ENCODE measurements at places on chromosomes 12 and 14. TPM values are rescaled to one million over a fixed set of nuclear protein-coding genes. Genes with fewer than 3 reads are reported as not detected.

- H3K4me1 ChIP-seq = peaks cover 58% of the 10 kb centered on the region
- no peaks in the 10 kb centered on the region for H3K36me3 ChIP-seq
- H3K4me3 ChIP-seq = peak overlapping the region; percentile 79
- no peaks in the 10 kb centered on the region for H3K27me3 ChIP-seq
Observed at GRCh38 chr14:99604278-99604765, 315 bp upstream of the CCDC85C start.

GRCh38 chr12:57248934-57249742 is 1.8 kb downstream of the STAC3 start:
- no peak overlapping the region for H3K27ac ChIP-seq
- peaks cover 2% of the 10 kb centered on the region for H3K36me3 ChIP-seq
- no peak overlapping the region for H3K4me3 ChIP-seq
- no peak for DNase-seq

- H3K27me3 ChIP-seq = no peaks in the 10 kb centered on the region
- peaks cover 69% of the 10 kb centered on the region for H3K36me3 ChIP-seq
- H3K27ac ChIP-seq = no peak overlapping the region
- H3K4me1 ChIP-seq = peaks cover 23% of the 10 kb centered on the region
Observed at GRCh38 chr12:131774576-131775391, 53.4 kb upstream of the MMP17 start.

GRCh38 chr12:100348657-100349454 is 8.0 kb upstream of the SLC17A8 start:
- H3K4me1 ChIP-seq = no peaks in the 10 kb centered on the region
- no peaks in the 10 kb centered on the region for H3K27me3 ChIP-seq
- no peak overlapping the region for H3K27ac ChIP-seq
- DNase-seq = no peak
- H3K36me3 ChIP-seq = no peaks in the 10 kb centered on the region

DNA sequence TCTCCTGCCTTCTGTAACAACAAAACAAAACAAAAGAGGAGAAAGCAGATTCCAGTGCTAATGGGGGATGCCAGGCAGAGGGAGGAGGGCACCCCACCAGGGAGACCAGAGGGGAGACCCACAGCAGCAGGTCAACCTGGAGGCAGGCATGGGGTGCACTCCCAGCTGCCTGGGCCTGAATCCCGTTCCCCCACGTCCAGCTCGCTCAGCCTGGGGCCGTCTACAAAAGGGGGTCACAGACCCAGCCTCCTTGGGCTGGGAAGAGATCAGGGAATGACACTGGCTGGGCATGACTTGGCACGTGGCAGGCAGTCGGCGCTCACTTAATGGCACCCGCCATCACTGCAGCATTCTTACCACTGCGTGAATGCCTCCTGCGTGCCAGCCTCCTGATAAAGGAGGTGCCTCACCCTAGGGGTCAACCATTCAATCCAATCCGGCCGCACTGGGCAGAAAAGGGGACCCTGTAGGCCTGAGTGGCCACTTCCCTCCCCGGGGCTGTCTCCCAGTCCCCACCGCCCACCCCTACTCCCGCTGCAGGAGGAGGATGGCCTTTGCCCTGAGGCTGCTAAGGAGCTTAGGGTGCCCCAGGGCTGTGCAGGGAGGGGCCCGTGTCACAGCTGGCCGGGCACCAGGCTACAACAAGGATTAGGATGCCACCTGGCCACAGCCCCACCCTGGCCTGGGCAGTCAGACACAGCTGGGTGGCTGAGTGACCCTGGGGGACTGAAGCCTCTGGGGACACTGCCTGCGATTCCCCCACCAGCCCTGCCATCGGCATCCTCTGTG is 87.5 kb downstream of the NCOR2 start:
- peaks cover 70% of the 10 kb centered on the region for H3K36me3 ChIP-seq
- H3K27me3 ChIP-seq = no peaks in the 10 kb centered on the region
- H3K4me1 ChIP-seq = peaks cover 40% of the 10 kb centered on the region
- H3K27ac ChIP-seq = peak overlapping the region; percentile 70
- H3K4me3 ChIP-seq = no peak overlapping the region
- no peak for DNase-seq

GRCh38 chr12:43740511-43741100 is 18.0 kb downstream of the PUS7L start:
- H3K4me1 ChIP-seq = no peaks in the 10 kb centered on the region
- H3K4me3 ChIP-seq = no peak overlapping the region
- DNase-seq = no peak
- no peak overlapping the region for H3K27ac ChIP-seq

- peaks cover 3% of the 10 kb centered on the region for H3K4me1 ChIP-seq
- no peak for DNase-seq
- H3K4me3 ChIP-seq = no peak overlapping the region
- H3K27me3 ChIP-seq = no peaks in the 10 kb centered on the region
Observed at GRCh38 chr12:52264435-52264825, 10.0 kb upstream of the KRT86 start.

DNA sequence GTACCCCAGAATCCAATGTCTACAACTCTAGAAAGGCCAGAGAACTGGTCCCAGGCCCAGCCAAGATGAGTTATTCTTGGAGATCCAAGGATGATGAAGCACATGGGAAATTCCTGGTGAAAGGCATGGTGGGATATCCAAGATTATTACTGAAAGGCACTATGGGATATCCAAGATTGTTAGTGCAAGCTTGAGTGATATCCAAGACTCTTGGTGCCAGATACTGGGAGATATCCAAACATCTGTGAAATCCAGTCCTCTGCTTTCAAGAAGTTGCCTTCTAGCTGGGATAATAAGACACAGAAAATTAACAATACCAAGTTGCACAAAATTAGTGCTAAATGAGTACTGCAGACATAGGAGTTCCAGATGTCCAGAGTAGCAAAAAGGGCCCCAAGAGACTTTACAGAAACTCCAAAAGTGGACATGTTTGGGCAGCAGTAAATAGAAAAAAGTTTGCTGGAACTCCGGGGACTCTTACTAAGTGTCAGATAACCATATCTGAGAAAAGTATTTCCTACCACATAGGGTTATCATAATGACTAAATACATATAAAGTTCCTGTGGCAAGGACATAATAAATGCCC is 34.6 kb downstream of the PHLDA1 start:
- H3K4me3 ChIP-seq = no peak overlapping the region
- no peaks in the 10 kb centered on the region for H3K36me3 ChIP-seq
- DNase-seq = no peak
- H3K4me1 ChIP-seq = no peaks in the 10 kb centered on the region

DNA sequence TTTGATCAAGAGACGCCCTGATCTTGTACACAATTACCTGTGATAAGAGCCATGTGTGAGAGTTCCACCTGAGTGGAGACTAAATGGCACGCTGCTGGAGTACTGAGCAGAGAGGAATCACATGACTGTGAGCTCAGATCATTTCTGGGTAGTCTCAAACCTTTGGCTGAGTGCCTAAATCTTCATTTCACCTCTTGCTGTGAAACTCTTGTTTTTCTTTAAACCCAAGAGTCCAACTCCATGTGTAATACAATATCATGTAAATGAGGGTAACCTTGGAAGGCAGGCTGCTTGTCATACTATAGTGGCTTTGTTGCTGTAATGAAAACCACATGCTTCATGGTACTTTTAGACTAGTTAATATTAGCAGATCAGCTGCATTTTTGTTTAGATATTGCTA is 156.9 kb downstream of the CAND1 start:
- peaks cover 18% of the 10 kb centered on the region for H3K4me1 ChIP-seq
- no peak overlapping the region for H3K27ac ChIP-seq
- H3K4me3 ChIP-seq = no peak overlapping the region
- H3K36me3 ChIP-seq = no peaks in the 10 kb centered on the region
- DNase-seq = no peak

DNA sequence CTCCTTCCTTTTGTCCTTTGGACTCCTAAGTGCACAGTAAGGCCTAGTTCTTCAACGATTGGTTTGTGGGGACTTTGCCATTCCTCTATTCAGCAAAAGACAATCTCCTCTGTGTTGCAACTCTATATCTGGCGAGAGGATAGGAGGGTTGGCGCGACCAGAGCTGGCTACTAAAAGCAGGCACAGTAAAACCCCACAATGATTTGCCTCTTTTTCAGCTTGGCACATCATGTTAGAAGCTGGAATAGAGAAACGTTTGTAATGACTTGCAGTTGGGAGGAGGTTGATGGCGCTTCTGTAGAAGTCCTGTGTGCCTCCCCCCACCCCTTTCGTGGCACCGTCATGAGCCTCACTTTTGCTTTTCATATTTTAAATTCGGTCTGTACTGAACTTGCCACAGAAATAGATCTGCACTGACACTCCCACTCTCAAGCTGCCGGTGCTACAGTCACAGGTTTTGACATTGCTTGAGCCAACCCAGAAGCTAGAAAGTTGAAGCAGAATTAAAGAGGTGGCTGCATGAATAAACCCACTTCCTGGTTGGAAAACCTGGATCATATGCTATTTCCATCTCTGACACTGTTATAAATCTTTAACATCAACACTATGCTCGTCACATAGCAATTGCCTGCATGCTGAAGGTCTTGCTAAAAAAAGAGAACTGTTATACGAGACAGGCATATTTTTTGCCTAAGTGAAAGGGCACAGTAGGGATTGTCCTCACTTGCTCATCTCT is 315.3 kb upstream of the PRICKLE1 start:
- H3K4me3 ChIP-seq = no peak overlapping the region
- H3K36me3 ChIP-seq = no peaks in the 10 kb centered on the region

- no peak overlapping the region for H3K27ac ChIP-seq
- no peaks in the 10 kb centered on the region for H3K36me3 ChIP-seq
- no peak for DNase-seq
- H3K4me1 ChIP-seq = no peaks in the 10 kb centered on the region
- H3K27me3 ChIP-seq = no peaks in the 10 kb centered on the region
Observed at GRCh38 chr14:40365305-40365704, 933.1 kb upstream of the FBXO33 start.

DNA sequence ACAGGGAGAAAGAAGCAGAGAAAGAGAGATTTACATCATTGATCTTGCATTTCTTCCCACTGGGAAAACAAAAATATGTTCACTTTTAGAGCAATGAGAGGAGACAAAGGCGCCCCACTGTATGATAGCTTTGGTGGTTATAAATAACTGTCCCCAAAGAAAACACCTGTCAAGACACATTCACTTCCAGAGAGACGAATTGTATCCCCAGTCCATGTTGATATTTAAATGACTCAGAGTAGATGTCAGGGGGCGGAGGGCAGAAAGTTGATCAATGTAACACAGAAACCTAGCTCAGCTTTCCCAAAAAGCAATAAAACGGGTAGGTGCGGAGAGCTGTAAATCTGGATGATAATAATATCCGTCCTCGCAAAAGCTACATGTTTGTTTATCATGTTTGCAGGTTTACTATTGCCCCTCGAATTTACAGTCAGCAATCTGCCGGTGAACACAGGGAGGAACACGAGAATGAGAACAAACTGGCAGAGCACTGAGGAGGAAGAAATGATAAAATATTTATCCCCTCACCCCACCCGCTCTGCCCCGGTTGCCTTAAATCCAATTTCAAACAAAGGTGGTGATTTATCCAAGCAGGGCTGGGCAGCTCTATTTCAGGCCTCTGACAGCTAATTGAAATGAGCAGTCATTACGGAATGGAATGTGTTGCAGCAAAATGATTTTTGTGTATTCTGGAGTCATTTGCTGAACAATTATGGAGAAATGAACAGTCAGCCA is 84.4 kb downstream of the CMKLR1 start:
- no peak overlapping the region for H3K4me3 ChIP-seq
- no peaks in the 10 kb centered on the region for H3K27me3 ChIP-seq
- peaks cover 15% of the 10 kb centered on the region for H3K4me1 ChIP-seq
- no peaks in the 10 kb centered on the region for H3K36me3 ChIP-seq

GRCh38 chr12:114952573-114953271 is 268.7 kb upstream of the TBX3 start:
- DNase-seq = no peak
- no peak overlapping the region for H3K4me3 ChIP-seq
- no peaks in the 10 kb centered on the region for H3K4me1 ChIP-seq
- no peaks in the 10 kb centered on the region for H3K36me3 ChIP-seq
- H3K27me3 ChIP-seq = no peaks in the 10 kb centered on the region

DNA sequence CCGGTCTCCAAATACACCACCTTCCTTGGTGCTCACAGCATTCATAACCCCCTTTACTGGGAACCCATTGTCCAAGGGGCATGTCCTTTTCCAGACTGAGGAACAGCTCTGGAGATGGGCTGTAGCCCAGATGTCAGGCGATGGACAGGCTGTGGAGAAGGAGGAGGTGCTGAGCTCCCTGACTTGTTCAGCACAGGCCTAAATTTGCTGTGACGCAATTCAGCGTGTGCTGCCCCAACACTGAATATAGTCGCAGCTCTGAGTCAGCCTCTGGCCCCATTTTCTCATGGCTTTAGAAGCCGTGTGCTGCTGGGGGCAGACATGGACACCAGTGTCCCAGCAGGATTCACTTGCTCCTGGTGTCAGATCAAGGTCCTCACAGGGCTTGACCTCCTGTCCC is 269.1 kb downstream of the EMP1 start:
- H3K4me3 ChIP-seq = no peak overlapping the region
- no peaks in the 10 kb centered on the region for H3K27me3 ChIP-seq
- DNase-seq = no peak

GRCh38 chr12:110234755-110235154 is 46.3 kb upstream of the ATP2A2 start:
- no peaks in the 10 kb centered on the region for H3K36me3 ChIP-seq
- no peaks in the 10 kb centered on the region for H3K27me3 ChIP-seq
- peak overlapping the region; percentile 18 for H3K27ac ChIP-seq
- no peak for DNase-seq
- no peak overlapping the region for H3K4me3 ChIP-seq

DNA sequence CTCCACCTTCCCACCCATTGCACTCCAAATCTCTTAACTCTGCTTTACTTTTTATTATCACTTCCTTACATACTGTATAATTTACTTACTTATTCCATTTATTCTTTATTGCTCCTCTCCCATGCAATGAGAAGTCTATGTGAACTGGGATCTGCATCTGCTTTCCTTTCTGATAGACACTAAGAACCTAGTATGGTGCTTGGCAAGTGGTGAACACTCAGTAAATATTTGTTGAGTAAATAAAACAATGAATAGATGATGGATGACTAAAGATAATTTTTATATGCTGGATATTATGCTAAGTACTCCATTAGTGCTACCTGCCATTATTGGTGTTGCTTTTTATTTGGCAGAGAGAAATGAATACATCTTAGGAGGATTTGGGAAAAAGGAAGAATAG is 151.0 kb downstream of the TPH2 start:
- DNase-seq = no peak
- no peaks in the 10 kb centered on the region for H3K36me3 ChIP-seq
- no peaks in the 10 kb centered on the region for H3K27me3 ChIP-seq
- no peak overlapping the region for H3K27ac ChIP-seq
- no peaks in the 10 kb centered on the region for H3K4me1 ChIP-seq

- H3K4me3 ChIP-seq = no peak overlapping the region
- no peak overlapping the region for H3K27ac ChIP-seq
- no peaks in the 10 kb centered on the region for H3K27me3 ChIP-seq
- no peak for DNase-seq
- H3K36me3 ChIP-seq = no peaks in the 10 kb centered on the region
Observed at GRCh38 chr14:69366069-69366468, 32.0 kb downstream of the ERH start.

DNA sequence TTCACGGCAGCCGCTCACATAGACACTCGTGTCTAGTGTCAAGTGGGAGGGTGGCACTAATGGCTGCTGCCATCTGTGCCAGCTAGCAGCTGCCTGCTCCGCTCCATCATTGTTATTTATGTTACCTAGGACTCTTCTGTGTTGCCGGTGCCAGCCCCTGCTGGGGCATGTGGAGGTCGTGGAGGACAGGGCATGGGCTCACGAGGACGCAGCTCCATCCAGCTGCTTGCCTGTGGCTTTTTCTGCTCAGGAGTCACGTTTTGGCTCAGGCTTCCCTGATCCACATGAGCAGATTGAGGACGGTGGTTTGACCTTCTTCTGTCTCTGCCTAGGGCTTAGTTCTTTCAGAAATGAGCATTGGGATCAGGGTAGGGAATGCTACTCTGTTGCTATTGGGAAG is 31.2 kb downstream of the TPCN1 start:
- no peaks in the 10 kb centered on the region for H3K4me1 ChIP-seq
- H3K27me3 ChIP-seq = no peaks in the 10 kb centered on the region
- H3K27ac ChIP-seq = no peak overlapping the region

Gene RNASE7
- not detected for total RNA-seq

Gene LRFN5
- total RNA-seq = 2.5 TPM

Gene GLI1
- total RNA-seq = not detected

Gene IKZF4
- total RNA-seq = 9.2 TPM

Gene ABCD2
- total RNA-seq = 1.2 TPM
